Psoas muscle (tissue), 8 donors: ENCODE measurements at places on chromosomes 3 and 15. TPM values are rescaled to one million over a fixed set of nuclear protein-coding genes. Genes with fewer than 3 reads are reported as not detected.

XYLB gene
- total RNA-seq: 1.3 TPM

GRCh38 chr3:52506266-52506966, 11.3 kb downstream of the STAB1 start:
- DNase-seq: no peak

- no peak for DNase-seq
These were observed 124.2 kb downstream of the SHQ1 start for GRCh38 chr3:72724070-72724469.

GRCh38 chr15:90619939-90620338, 90.2 kb downstream of the CRTC3 start:
- DNase-seq: no peak

DNA sequence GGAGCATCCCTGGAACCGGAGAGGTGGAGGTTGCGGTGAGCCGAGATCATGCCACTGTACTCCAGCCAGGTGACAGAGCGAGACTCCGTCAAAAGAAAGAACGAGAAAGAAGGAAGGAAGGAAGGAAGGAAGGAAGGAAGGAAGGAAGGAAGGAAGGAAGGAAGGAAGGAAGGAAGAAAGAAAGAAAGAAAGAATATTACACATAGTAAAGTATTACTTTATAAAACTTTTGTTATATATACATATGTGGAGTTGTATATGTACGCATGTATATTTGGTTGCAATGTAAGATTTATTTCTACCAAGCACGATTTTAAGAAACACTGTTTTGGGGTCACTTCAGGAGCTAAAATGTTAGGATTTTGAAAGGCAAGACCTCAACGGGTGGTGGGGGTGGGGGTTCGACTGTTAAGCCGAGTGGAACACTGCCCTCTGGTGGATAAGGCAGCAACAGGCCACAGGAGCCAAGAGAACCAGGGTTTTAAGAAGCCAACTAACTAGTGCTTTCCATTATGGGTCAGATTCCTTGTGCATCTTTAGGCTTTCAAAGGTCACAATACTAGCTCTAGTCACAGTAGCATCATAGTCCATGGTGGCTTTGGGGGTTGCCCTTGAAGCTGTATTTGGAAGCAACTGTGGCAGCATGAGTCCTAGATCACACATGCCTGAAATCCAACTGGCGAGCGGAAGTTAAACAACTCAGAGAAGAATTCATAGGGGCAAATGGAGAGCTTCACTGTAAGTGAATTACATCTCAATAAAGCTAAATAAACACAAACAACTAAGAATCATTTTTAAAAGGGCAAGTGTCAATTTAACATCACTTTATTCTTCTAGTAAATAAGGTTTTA, 22.5 kb downstream of the GLB1 start:
- no peak for DNase-seq

FMN1 gene
- total RNA-seq: 2.7 TPM

GRCh38 chr3:153072856-153073255, 89.2 kb upstream of the RAP2B start:
- no peak for DNase-seq

ADAMTSL3 gene
- 2.9 TPM for total RNA-seq

DNA sequence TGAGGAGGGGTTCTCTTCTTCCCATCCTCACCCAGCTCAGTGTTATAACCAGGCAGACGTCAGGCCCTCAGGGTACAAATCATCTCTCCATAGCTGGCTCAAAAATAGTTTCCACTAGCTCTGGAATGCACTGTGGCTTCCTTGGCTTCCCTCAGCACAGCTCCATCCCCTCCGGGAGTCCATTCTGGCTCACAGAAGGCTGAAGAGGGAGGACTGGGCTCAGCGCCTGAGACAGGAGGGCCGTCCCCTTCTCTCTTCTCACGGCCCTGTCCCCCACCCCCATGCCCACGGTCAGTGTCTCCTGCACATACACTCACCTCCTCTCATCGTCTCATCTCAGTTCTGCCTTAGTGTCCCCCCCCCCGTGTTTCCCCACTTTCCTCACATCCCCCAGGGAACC, 50.1 kb downstream of the UMPS start:
- peak; percentile 88 for DNase-seq

DNA sequence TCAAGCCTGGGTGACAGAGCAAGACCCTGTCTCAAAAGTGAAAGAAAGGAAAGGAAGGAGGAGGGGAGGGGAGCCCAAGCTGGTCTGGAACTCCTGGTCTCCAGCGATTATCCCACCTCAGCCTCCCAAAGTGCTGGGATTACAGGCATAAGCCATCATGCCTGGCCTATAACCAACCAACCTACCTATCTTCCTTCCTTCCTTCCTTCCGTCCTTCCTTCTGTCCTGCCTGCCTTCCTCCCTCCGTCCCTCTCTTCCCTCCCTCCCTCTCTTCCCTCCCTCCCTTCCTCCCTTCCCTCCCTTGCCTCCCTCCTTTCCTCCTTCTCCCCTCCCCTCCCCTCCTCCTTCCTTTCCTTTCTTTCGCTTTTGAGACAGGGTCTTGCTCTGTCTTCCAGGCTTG, 56.7 kb upstream of the HACD2 start:
- no peak for DNase-seq

CCR9 gene
- not detected for total RNA-seq

- no peak for DNase-seq
These were observed 37.4 kb downstream of the SLC9A9 start for GRCh38 chr3:143810953-143811265.

DNA sequence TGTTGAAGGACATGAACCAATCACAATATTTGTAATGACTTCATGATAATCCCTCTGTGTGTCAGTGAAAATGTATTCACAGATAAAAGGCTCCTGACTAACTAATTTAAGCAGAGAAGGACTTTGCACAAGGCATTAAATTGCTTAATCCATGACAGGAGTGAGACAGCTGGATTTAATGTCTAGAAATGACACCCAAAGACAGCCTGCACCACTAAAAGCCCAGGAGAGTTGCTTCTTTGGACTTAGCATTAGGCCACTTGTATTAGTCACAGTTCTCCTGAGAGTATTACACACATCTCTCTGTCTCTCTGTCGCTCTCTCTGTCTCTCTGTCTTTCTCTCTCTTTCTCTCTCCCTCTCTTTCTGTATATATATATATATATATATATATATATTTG, 180.4 kb downstream of the GOLGA8K start:
- DNase-seq: no peak

DNA sequence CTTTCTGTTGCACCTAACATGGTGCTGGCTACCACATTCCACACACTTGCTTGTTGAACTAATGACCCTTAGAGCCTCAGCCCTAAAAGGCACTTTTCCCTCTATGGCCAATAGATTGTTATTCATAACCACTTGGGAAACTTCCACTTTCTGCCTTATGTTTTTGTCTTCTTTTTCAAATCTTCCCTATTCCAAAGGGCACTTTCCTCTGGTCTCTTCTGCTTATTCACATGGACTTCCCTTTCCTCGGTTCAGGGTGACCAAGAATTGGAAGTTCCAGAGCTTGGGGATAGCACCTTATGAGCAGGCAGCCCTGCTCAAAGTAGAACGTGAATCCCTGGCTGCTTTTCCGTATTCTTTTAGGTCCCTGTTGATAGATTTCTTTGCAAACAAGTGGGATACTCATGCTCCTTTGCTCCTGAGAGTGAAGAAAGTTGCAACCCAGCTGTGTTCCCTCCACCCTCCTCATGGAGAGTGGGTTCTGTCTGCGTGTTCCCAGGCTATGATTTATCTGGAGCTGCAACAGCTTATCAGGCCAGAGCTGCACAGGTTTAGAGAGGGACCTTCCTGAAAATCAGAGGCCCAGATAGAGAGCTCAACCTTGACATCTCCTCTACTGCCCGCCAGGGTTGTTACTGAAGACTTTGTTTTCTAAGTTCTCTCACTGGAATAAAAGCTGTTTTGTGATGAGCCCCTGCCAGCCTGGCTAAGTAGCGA, 58.8 kb upstream of the MYZAP start:
- DNase-seq: no peak

FBXO40 gene
- total RNA-seq: 33.0 TPM

DNA sequence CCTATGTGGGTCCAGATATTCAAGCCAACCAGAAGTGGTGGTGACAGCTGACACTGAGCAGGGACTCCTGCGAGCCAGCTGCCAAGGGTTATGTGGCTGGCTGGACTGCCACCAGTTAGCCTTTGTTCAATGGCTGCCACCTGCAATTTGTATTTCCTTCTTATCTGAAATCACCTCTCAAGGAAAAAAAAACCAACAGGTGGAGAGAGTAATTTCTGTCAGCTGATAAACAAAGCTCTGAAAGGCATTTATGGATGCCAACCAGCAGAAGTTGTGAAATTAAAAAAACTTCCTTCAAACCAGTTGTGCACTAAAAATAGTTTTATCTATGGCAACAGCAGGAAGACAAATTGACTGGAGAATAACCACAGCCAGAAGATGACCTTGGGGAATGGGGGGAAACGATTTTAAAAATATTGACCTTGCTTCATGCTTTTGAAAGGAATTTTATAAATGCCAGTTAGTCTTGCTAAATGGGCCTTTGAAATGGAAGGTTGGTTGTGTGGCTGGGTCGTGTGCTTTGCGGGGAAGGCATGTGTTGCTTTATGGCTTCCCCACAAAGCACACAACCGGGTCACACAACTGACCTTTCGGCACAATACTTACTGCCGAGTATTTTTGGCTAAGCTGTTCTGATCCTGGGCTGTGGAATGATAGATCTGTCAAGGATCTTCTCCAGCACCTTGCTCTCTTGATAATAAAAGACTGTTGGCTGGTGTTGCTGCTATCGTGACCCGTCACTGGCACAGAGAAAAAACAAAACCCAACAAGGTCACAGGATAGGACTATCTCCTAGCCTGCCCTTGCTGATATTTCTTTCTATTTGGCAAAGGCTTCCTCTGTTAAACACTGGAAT, 3.5 kb downstream of the MYZAP start:
- no peak for DNase-seq

DNA sequence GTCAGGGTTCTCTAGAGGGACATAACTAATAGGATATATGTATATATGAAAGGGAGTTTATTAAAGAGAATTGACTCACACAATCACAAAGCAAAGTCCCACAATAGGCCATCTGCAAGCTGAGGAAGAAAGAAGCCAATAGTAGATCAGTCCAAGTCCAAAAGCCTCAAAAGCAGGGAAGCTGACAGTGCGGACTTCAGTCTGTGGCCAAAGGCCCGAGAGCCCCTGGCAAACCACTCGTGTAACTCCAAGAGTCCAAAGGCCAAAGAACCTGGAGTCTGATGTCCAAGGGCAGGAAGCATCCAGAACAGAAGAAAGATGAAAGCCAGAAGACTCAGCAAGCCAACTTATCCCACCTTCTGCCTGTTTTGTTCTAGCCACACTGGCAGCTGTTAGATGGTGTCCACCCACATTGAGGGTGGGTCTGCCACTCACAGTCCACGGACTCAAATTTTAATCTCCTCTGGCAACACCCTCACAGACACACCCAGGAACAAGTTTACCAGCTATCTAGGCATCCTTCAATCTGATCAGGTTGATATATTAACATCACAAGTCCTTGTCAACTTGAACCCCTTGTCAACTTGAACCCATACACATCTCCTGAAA, 54.2 kb upstream of the ACAD9 start:
- DNase-seq: no peak

DNA sequence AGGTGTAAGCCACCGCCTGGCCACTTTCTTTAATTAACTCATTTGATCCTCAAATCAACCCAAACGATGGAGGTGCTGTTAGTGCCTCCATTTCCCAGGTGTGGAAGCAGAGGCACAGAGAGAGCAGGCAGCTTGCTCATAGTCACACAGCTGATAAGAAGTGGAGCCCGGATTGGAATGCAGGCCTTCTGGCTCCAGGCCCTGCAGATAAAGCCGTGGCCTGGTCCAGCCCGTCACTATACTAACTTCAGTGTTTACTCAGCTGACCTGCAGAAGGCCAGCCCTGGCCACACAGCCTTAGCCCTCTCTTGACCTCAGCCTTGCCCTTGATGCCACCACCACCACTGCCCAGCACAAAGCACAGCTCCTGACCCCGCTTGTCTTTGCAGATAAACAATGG, 116.7 kb downstream of the NUP210 start:
- no peak for DNase-seq

DNA sequence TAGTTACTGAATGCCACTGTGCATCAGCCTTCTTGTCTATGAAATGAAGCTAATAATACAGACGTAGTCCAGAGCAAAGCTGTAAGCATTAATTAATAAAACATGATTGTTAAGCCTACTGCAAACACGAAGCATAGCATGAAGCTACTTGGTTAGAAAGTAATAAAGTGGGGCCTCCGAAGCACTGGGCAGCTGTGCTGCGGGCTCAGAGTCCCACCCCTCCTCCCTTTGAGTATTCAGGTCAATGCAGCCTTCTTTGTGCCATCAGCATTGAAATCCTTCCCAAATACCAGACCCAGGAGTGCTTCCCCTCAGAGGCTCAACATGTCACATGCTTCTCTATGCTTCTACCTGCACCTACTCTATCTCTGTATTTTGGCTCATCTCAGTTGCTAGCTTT, 1112.6 kb downstream of the IGSF11 start:
- no peak for DNase-seq

DNA sequence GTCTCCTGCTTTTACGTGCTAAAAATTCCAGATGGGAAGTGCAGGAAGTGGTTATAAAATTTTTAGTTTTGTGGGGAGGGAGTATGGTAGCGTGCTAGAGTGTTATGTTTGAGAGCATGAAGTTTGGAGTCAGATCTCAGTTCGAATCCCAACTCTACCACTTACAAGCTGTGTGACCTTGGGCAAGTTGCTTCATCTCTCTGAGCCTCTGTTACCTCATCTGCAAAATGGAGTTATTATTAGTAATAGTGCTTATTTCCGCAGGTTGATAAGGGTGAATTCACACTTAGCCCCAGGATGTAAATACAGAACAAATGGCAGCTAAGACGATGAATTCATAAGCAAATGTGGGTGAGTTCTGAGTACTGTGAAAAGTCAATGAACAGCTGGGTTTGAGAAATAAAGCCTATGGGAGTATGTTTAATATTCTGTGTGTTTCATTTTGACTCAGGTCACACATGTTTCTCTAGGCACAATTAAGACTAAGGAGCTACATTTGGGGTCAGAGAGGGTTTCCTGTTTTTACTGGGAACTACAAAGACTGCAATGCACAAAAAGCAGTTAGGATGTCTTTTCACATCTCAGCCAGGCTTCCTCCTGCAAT, 73.1 kb upstream of the FEZF2 start:
- DNase-seq: no peak

- no peak for DNase-seq
These were observed 6.5 kb downstream of the PLXNB1 start for GRCh38 chr3:48423241-48423882.

DNA sequence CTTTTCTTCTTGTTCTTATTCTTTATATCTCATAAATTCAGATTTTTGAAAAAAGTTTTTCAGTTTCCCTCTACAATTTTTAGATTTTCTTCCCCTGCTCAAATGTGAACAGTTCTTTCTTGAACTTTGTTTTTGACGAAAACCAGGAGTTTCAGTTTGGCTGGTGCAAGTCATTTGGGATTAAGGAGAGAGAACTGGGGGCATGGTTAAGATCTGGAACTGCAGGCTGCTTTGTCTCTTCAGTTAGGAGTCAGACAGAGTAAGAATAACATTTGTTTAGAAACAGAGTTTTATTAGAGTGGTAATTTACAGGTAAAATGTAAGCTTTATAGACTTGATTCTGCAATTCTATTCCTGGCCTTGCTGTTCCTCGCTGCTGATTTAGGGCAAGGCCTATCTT, 310.5 kb upstream of the C2CD4B start:
- no peak for DNase-seq
